ENCODE measurements at places on chromosomes 12 and 14.

GRCh38 chr14:61636779-61637178 lies 58.5 kb upstream of the HIF1A start:
- DNase-seq, result no peak

GRCh38 chr12:49200919-49201594 lies 12.2 kb upstream of the TUBA1A start:
- DNase-seq, result peak; percentile 94

DNA sequence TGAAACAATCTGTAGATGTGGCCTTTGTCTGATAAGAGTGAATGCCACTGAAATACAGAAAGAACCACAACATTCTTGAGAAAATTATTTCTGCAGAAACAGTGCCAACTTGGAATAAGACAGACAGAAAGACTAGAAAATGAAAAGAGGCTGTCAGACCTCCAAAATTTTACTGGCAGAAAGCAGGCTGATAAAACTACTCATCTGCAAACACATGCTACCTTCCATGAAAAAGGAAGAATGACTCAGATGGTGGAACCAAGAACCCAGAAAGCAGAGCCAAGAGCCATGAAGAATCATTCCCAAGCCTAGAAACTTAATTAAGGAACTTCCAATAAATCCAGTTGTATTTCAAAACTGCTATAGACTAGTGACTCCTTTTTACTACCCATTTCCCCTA lies 31.9 kb upstream of the OSBPL8 start:
- peak; percentile 85 for DNase-seq

- no peak for DNase-seq
Measured at GRCh38 chr12:41979574-41979973, 165.1 kb downstream of the GXYLT1 start.

- DNase-seq, result no peak
Measured at GRCh38 chr12:84315926-84316325, 596.7 kb downstream of the SLC6A15 start.

DNA sequence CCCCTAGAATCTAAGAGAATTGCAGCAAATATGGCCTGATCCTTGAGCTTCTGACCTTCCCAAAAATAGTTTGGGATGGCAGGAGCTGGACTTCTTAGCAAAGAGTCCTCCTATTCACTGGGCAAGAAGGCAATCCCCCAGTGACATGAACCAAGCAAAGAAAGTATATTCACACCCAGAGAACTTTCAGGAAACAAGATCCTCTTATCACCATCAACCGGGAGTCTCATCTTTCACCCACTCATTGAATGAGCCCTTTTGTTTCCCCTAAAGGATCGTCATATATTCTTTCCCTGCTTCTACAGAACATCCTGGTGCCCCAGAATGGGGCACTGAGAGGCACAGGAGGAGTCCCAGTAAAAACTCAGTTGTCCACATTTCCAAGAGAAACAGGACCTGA lies 19.7 kb downstream of the SPTB start:
- DNase-seq, result no peak

DNA sequence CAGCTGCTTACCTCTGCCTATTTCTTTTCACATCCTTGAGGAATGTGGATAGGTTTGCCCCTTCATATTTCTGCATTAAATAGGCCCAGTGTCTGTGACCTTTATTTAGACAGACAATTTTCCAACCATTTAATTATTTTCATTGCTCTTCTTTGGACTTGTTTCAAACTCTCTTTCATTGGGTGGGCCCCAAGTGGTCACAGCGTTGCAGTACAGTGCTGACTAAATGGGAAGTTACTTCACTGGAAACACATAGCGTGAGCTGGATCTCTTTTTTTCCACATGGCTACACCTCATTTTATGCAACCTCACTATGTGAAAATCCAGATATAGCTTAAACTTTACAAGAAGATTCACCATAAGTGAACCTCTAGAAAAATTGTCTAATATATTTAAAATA lies 438.9 kb downstream of the ADAMTS20 start:
- DNase-seq, result peak; percentile 48

- DNase-seq, result no peak
Measured at GRCh38 chr12:65840793-65841670, 16.7 kb downstream of the HMGA2 start.

DNA sequence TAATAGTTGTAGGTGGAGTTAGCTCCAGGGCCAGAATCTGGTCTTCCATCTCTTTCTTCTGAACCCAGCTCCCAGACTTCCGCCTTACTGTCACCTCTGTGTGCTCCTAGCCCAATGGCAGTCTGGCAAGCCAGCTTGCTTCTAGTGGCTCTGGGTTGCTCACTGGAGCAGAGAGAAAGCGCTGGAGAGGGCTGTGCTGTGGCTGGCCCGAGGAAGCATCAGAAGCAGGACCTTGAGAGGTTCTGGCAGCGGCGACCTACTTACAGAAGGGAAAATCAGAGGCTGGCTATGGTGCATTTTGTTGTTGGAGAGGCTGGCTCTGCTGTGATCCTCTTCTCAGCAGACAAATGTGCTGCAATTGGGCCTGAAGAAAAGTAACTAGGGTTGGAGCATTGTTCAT lies 28.6 kb downstream of the KCNA5 start:
- DNase-seq, result no peak

Data from cardiac fibroblast (primary cell).